ENCODE measurements at places on chromosomes 5 and 9. TPM values are rescaled to one million over a fixed set of nuclear protein-coding genes. Genes with fewer than 3 reads are reported as not detected.

Gene DBH
- polyA plus RNA-seq = 1.7 TPM

GRCh38 chr5:57298295-57298984 lies 124.6 kb downstream of the GPBP1 start:
- DNase-seq = peak; percentile 86

Gene NUTM2F
- not detected for polyA plus RNA-seq

- DNase-seq = no peak
These were observed 55.3 kb downstream of the ZNF622 start for GRCh38 chr5:16410338-16410737.

- DNase-seq = peak; percentile 80
These were observed 577 bp downstream of the AP3S1 start for GRCh38 chr5:115842089-115842935.

Gene PHF24
- 0.13 TPM for polyA plus RNA-seq

Gene ARHGEF39
- 14.0 TPM for polyA plus RNA-seq

- DNase-seq = peak; percentile 38
These were observed at the start of gene HAVCR1 for GRCh38 chr5:157059093-157059539. Gene HAVCR1, minus strand, starts transcription at chr5:157059116. Its CDS starts 1,173 bp downstream, at chr5:157057943.

Gene ARID3C
- polyA plus RNA-seq = 0.27 TPM

DNA sequence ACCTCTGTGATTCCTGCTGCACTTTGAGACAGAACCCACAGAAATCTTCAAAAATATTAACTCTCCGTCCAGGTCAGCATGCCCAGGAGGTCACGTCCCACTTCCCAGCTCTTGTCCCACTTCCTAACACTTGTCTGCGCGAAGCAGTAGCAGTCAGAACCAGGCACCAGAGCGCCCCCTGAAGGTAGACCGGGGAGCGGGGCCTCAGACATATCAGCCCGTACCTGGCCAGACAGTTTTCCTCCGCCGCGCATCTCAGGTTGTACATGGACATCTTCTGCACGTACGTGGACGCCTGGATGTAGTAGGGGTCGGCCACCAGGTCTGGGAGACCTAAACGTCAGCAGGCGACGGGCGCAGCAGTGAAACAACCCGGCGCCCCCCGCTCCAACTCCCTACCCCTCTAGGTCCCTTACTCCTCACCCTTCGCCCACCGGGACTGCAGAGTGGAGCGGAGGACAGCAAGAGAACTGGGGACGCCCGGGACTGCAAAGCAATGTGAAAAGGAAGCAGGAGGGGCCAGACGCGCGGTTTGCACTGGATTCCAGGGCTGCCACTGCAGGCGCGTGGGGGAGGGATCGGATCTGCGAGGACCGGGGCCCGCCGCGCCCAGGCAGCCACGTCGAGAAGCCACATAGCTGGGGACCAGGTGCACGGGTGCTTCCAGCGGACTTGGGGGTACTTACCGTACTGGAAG lies 1.2 kb downstream of the LOX start:
- peak; percentile 85 for DNase-seq

- DNase-seq = no peak
These were observed 557.4 kb upstream of the ZNF462 start for GRCh38 chr9:106305428-106306133.

Gene ISL1
- not detected for polyA plus RNA-seq

- peak; percentile 15 for DNase-seq
These were observed 101.0 kb downstream of the TMEM232 start for GRCh38 chr5:110625376-110625999.

DNA sequence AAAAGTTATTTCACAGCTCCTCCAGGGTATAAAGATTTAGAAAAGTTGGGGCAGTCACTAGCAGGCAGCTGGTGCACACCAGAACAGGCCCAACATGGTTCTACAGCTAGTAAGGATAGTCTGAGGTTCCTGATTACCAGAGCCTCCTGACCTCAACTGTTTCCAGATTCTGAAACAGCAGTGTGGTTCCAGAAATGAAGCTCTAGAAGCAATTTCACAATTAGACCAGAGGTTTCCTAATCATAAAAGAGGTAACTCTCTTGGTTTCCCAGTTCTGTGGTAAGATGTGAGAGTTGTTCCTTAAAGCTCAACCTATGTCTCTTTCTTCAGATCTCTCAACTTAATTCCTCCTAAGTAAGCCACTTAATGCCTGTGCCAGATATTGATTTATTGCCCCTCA lies 11.9 kb downstream of the AGTPBP1 start:
- no peak for DNase-seq

Gene IGIP
- polyA plus RNA-seq = 5.3 TPM

GRCh38 chr5:80076131-80077050 lies 41.2 kb downstream of the THBS4 start:
- DNase-seq = no peak

Gene AIF1L
- polyA plus RNA-seq = 332 TPM

Gene ANKHD1
- 96.7 TPM for polyA plus RNA-seq

Gene NFIB
- 20.3 TPM for polyA plus RNA-seq

Gene ALDH1A1
- polyA plus RNA-seq = 292 TPM

DNA sequence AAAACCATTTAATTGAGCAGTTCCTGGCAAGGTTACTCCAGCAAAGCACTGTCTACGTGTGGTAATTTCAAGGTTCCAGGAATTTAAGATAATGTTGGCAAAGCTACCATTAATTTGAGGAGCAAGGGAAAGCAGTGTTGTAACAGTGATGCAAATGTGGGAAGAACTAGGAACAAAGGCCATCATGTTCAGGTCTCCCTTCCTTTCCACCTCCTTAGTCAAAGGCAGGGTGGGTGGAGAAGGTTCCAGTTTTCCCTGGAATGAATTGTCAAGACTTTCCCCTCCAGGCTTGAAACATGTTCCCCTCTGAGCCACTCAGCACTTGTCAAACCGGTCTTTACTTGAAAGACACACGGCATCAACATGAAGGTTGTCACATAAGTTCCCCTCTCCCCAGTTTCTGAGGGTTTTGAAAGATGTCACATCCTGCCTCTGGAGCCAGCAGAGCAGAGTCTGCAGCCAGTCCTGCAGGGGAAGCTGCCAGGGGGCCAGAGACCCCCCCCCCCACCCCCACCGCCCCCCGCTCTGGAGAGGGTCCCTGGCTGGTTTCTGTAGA lies 226.0 kb downstream of the GAS1 start:
- no peak for DNase-seq

DNA sequence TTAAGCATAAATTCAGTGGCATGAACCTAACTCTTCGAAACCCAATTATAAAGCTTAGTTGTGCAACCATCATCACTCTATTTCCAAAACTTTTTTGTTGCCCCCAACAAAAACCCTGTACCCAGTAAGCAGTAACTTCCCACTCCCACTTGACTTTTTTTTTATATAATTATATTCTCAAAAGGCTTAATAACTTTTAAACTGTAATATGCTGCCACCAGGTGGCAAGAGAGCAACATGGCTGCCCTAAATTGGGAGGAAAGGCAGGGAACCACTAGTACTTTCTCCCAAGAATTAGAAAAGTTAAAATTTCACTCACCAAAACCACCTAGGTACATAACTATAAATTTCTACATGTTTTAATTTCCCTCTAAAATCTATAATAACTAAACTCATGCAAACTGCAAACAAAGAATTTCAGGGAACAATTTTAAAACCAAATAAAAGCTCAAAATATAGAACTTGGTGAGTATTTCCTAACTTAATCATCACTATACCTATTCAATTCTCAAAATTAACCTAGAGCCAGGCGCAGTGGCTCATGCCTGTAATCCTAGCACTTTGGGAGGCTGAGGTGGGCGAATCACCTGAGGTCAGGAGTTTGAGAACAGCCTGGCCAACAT lies 50.2 kb upstream of the RNF38 start:
- DNase-seq = no peak

GRCh38 chr5:124156415-124156996 lies 589.9 kb downstream of the ZNF608 start:
- no peak for DNase-seq

- no peak for DNase-seq
These were observed 61.0 kb upstream of the CAST start for GRCh38 chr5:96601200-96601599.

- DNase-seq = no peak
These were observed 184.5 kb upstream of the PAPPA start for GRCh38 chr9:115969096-115969495.

GRCh38 chr9:81522716-81523551 lies 166.4 kb downstream of the TLE1 start:
- DNase-seq = peak; percentile 44

GRCh38 chr5:111984044-111984443 lies 227.1 kb upstream of the NREP start:
- DNase-seq = no peak

GRCh38 chr9:97039514-97039860 lies 545 bp upstream of the CTSV start:
- DNase-seq = peak; percentile 42

GRCh38 chr5:141850244-141850768 lies 27.9 kb downstream of the PCDH1 start:
- no peak for DNase-seq

- DNase-seq = no peak
These were observed 308.3 kb downstream of the SLIT3 start for GRCh38 chr5:168992687-168993086.

Data from renal pelvis (tissue), 12 donors.